ENCODE measurements at places on chromosomes 1 and 21. TPM values are rescaled to one million over a fixed set of nuclear protein-coding genes. Genes with fewer than 3 reads are reported as not detected.

PODN gene
- total RNA-seq = not detected

PTPRU gene
- total RNA-seq = 2.4 TPM

- DNase-seq = no peak
Observed at GRCh38 chr1:28392027-28392652, 22.6 kb downstream of the PHACTR4 start.

GRCh38 chr21:26007951-26008498 is 162.5 kb downstream of the APP start:
- peak; percentile 53 for DNase-seq

DNA sequence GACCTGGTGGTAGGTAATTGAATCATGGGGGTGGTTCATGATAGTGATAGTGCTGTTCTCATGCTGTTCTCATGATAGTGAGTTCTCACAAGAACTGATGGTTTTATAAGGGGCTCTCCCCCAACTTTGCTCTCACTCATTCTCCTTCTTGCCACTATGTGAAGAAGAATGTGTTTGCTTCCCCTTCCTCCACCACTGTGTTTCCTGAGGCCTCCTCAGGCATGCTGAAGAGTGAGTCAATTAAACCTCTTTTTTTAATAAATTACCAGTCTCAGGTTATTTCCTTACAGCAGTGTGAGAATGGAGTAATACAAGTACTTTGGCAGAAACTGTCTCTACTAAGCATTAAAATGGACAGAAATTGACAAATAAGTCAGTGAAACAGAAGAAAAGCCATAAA is 21.6 kb downstream of the RAB3GAP2 start:
- peak; percentile 28 for DNase-seq

PIGM gene
- 3.5 TPM for total RNA-seq

DNALI1 gene
- total RNA-seq = 0.51 TPM

DNA sequence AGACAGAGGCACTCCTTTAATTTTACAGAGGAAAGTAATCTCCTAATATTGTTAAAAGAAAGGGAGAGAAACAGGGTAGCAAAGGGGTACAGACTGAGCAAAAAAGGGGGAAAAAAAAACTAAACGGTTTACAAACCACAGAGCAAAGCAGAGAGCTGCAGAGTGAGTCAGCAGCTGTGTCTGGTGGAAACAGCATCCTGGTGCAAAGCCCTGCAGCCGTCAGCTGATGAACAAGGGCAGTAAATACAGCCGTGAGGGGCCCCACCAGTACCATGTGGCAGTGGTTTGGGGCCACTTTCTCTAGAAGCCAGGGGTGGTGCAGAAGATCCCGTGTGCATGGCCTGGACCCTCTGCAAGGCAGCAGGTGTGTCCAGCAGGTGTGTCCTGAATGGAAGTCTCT is 111.3 kb downstream of the ERG start:
- peak; percentile 31 for DNase-seq

- DNase-seq = no peak
Observed at GRCh38 chr21:46553993-46554392, 50.9 kb downstream of the S100B start.

GRCh38 chr1:219931033-219931432 is 2.7 kb upstream of the SLC30A10 start:
- no peak for DNase-seq

DNA sequence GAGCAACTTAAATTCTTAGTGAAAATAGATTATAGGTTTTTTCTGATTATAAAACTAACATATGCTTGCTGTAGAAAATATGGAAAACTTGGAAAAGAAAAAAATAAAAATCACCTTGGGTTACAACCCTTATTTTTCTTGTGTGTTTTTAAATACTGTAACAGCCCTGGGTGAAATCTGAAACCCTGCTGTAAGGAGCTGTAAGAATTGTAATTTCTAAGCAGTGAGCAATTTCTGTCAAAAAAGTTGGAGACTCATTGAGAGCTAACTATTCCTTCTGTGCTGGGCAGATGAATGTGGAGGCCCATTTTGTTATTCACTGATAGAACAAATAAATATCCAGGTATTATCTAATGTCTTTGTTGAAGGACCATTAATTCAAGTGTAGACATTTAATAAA is 42.6 kb downstream of the ADCY10 start:
- DNase-seq = no peak

BRINP2 gene
- total RNA-seq = not detected

GRCh38 chr1:62941780-62942179 is 157.8 kb downstream of the ATG4C start:
- no peak for DNase-seq

- no peak for DNase-seq
Observed at GRCh38 chr1:87786861-87787545, 458.3 kb downstream of the LMO4 start.

- no peak for DNase-seq
Observed at GRCh38 chr1:161068306-161069234, 1.1 kb downstream of the ARHGAP30 start.

DNA sequence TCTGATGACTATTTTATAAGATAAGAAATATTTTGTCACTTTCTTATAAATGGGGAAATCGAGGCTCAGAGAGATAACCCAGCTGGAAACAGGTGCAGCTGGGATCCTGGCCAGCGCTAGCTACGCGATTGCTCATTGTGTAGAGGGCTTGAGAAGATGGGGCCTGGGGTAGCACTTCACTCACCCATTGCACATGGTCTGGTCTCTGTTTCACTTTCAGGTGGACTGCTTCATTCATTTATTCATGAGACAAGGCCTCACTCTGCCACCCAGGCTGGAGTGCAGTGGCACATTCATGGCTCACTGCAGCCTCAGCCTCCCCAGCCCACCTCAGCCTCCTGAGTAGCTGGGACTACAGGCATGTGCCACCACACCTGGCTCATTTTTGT is 23.8 kb downstream of the UBE4B start:
- DNase-seq = no peak

DNA sequence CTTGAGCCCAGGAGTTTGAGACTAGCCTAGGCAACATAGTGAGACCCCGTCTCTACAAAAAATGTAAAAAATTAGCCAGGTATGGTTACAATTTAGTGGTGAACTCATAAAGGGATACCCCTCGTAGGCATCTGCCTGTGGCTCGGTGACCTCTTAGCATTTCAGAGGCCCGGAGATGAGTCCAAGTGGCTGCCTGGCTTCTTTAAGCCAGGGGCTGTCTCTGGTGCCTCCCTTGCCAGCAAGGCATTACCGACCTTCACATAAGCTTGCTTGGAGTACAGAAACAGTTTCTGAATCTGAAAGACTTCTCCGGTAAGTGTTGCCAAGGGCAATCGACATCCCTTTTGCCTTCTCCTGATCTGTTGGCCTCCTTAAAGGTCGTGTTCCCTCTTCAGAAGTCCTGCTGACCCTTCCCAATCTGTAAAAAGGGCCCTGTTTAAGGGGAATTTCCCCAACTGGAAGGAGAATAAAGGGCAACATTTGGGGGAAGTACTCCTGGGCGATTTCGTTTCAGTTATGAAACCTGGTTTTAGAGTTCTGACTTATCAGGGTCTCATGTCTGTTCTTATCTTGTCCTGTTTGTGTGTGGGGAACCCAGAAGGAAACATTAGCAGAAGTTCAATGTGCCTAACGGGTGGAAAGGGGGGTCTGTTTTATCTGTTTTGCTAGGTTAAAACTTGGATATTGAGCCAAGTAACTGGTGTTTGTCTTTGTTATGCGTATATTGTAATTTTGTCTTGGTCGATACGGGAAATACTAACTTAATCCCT is 32.9 kb downstream of the KIFAP3 start:
- no peak for DNase-seq

SPRR1B gene
- not detected for total RNA-seq

CHIT1 gene
- under 0.01 TPM for total RNA-seq

DNA sequence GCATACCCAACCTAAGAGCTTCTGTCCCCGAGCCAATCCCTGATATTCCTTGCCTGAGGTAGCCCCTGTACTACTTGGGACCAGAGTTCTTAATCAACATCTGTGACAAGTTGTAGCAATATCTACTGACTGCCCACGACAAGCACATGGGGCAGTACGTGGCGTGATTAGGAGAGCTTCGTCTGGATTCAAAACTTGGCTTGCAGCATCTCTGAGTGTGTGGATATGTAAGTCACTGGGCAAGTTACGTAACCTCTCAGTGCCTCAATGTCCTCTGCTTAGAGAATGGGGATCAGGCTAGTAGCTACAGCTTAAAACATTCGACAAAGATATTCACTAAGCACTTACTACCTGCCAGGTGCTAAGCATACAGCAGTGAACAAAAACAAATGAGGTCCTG is 5.0 kb downstream of the HSPG2 start:
- DNase-seq = no peak

- peak; percentile 90 for DNase-seq
Observed at GRCh38 chr1:94265011-94265422, 27.6 kb upstream of the ARHGAP29 start.

FNDC5 gene
- 0.88 TPM for total RNA-seq

OR10J1 gene
- not detected for total RNA-seq

DNA sequence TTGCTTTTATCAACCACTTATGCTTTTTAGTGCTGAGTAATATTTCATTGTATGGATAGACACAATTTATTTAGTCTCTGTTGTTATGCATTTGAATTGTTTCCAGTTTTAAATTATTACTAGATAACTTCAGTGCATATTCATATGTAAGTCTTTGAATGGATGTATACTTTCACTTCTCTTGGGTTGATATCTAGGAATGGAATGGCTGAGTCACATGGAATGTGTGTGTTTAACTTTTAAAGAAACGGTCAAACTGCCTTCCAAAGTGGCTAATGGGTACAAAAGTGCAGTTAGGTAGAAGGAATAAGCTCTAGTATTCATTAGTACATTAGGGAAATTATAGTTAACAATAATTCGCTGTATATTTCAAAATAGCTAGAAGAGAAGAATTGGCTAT is 82.4 kb downstream of the NPHS2 start:
- DNase-seq = no peak

ZNF124 gene
- total RNA-seq = 60.8 TPM

- no peak for DNase-seq
Observed at GRCh38 chr1:178740491-178740890, 15.4 kb downstream of the RALGPS2 start.

DNA sequence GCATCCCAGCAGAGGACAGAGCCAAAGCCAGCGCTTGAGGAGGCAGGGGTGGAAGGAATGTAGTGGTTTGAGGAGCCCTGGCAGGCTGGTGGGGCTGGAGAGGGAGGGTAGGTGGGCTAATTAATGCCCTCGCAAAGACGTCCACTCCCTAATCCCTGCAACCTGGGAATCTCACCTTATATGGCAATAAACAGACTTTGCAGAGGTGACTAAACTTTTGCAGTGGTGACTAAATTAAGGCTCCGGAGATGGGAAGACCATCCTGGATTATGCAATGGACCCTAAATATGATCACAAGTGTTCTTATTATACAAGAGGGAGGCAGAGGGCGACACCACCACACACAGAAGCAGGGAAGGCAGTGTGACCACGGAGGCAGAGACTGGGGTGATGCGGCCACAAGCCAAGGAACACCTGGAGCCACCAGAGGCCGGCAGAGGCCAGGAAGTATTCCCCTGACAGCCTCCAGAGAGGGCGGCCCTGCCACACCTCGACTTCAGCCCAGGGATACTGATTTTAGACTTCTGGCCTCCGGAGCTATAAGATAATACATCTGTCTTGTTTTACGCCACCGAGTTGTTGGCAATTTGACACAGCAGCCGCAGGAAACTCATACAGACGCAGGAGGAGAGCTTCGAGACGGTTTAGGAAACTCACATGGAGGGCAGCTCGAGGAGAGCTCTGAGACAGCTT is 23.1 kb upstream of the NPPB start:
- DNase-seq = no peak

EFNA1 gene
- 119 TPM for total RNA-seq

DNA sequence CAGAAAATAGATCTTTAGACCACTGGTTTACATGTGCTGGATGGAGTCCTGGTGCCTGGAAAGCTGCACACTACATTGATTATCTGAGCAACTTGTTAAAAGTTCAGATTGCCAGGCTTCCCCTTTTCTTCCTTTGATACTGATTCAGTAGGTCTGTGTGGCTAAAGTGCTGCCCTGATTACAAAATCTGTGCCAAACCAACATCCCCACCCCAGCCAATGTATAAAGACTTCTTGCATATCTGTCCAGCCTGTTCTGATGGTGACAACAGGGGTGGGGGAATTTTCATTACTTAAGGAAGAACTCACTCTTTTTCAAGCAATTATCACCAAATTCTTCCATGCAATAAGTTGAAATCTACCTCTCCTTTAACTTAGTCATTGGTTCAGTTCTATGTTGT is 135.5 kb downstream of the TNFSF18 start:
- DNase-seq = no peak

A3GALT2 gene
- not detected for total RNA-seq

LGR6 gene
- not detected for total RNA-seq

TRIM67 gene
- not detected for total RNA-seq

GRCh38 chr1:160720356-160721085 is 8.9 kb upstream of the CD48 start:
- DNase-seq = no peak

GRCh38 chr1:164823486-164824279 is 264.7 kb downstream of the PBX1 start:
- no peak for DNase-seq

MAN1C1 gene
- total RNA-seq = 3.1 TPM

DNA sequence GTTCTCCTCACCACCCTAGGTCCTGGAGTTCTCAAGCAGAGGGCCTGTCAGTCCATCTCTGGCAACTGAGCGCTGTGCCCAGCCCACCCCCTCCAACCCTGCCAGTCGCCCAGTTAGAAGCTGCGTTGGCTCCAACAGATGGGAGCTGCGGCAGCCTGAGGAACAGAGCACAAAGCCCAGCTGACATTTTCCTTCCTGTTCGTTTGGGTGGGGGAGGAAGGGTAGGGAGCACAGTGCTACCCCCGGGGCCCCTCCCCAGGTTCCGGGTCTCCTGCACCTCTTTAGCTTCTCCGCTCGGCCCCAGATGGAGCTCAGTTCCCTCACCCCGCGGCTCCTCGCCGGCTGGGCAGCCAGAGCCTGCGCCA is 1.4 kb downstream of the LRRN2 start:
- DNase-seq = no peak

GRCh38 chr1:31855038-31855845 is 39.4 kb upstream of the SPOCD1 start:
- peak; percentile 38 for DNase-seq

DNA sequence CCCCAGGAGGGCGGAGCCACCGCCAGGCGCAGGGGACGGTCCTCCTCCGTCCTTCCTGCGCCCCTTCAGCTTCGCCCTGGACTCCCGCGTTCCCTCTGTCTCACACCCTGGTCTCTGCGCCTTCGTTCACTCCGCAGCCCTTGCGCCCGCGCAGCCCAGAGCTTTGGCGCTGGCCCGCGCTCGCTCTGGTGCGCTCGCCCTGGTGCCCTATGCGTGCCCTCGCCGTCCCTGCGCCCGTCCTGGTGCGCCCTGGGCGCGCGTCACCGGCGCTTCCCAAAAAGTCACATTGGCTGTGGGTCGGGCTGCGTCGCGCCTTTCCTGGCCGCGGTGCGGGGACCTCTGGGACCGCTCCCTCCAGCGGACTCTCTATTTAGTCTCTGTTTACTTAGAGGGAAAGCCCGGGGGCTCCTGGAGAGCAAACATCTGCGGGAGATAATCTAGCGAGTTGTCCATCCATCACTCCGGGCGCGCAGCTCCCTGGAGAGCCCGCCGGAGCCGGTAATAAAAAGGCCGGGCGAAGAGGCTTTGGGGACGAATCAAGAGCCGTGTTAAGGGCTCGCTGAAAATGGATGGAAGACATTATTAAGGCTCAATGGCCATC is 178.6 kb downstream of the PRDM16 start:
- no peak for DNase-seq

- no peak for DNase-seq
Observed at GRCh38 chr1:163248064-163248463, 45.3 kb upstream of the RGS5 start.

- no peak for DNase-seq
Observed at GRCh38 chr1:6093611-6094010, 47.9 kb downstream of the KCNAB2 start.

- DNase-seq = no peak
Observed at GRCh38 chr1:115978292-115978941, 2.1 kb downstream of the SLC22A15 start.

- no peak for DNase-seq
Observed at GRCh38 chr1:2937805-2938204, 83.5 kb upstream of the ACTRT2 start.

TNFRSF8 gene
- 0.33 TPM for total RNA-seq

Measured in dermis blood vessel endothelial cell (primary cell).